ENCODE measurements at places on chromosomes 13 and 19.

- no peak for DNase-seq
These were observed at the start of gene LGI4 for GRCh38 chr19:35134601-35135242. LGI4 (minus strand) TSS chr19:35135059; CDS start chr19:35134680, 379 bp downstream.

- DNase-seq, result no peak
These were observed 1859.1 kb upstream of the PCDH20 start for GRCh38 chr13:63274772-63275171.

GRCh38 chr13:93151277-93151676 is 75.3 kb upstream of the GPC6 start:
- no peak for DNase-seq

- DNase-seq, result no peak
These were observed 78.9 kb upstream of the ZNF91 start for GRCh38 chr19:23474172-23474571.

- DNase-seq, result no peak
These were observed 36.8 kb upstream of the ATP11A start for GRCh38 chr13:112653071-112653470.

- no peak for DNase-seq
These were observed 12.3 kb upstream of the RASA3 start for GRCh38 chr13:114144606-114145244.

GRCh38 chr19:42475366-42475765 is 32.6 kb upstream of the CXCL17 start:
- DNase-seq, result no peak

GRCh38 chr13:110149036-110149435 is 157.9 kb downstream of the COL4A1 start:
- DNase-seq, result no peak

DNA sequence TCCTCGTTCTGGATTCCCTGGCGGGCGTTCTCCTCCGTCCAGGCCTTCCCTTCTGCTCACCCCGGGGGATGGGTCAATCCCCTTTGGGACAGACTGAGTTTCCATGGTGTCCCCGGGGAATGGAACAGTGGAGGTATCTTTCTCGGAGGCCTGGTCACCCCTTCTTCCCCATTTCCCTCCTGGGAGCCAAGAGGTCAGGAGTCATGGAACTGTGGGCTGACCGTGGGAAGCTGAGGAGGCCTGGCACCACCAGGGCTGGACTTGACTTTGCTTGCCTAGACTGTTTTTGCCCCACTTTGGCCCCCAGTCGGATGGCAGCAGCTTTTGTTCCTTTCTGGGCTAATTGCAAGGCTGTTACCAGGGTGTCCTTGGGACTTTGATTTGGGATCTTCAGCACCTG is 2.0 kb downstream of the NACC1 start:
- DNase-seq, result no peak

- DNase-seq, result no peak
These were observed 5.1 kb downstream of the PEX11G start for GRCh38 chr19:7483720-7484201.

- no peak for DNase-seq
These were observed 246.5 kb downstream of the DCT start for GRCh38 chr13:94232956-94233355.

GRCh38 chr19:6534451-6535093 is 3.7 kb downstream of the TNFSF9 start:
- DNase-seq, result no peak

DNA sequence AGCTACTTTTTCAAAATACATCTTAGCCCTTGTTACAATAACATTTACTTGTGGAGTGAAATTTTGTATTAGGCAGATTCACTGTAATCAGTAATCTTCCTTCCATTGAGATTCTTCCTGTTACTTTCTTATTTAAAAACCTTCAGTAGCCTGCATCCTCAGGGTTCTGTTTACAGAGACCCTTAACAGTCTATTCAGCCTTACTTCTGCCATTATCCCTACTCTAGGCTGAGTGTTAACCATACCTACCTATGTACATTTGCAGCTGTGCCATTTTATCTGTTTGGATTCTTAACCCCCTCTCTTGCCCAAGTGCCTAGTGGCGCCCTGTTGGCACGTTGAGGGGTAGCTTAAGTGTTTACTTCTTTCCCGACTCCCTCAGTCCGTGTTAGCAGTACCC is 71.9 kb downstream of the LRCH1 start:
- DNase-seq, result no peak

GRCh38 chr13:41220401-41220800 is 26.0 kb upstream of the KBTBD7 start:
- DNase-seq, result no peak

DNA sequence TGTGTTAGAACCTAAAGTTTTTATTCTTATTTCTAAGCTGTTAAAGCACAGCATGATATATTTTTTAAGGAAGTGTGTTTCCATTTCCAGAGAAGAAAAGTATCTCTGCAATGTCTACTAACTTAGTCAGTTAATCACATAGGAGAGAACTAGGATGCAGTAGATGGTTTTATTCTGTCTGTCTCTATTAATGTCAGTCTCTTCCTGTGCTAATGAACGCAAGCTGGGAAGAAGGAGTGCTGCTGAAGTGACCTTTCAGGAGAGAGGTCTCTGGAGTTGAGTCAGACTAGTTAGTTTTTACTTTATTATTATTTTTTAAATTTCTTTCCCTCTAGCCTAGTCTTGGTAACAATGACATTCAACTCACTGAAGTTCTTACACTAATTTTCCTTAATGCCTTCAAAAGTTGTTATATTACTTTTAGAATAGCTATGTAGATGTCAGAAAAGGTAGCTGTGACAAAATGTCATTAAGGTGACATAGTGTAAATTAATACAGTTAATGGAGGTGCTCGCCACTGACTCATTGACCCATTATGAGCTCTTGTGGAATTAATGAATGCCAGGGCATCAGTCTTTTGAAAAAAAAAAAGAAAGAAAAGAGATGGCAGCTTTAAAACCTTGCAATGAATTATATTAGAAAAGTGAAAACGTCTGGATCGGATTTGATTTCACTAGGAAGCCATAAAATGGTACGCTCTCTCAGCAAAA is 120.0 kb upstream of the MAB21L1 start:
- DNase-seq, result no peak

DNA sequence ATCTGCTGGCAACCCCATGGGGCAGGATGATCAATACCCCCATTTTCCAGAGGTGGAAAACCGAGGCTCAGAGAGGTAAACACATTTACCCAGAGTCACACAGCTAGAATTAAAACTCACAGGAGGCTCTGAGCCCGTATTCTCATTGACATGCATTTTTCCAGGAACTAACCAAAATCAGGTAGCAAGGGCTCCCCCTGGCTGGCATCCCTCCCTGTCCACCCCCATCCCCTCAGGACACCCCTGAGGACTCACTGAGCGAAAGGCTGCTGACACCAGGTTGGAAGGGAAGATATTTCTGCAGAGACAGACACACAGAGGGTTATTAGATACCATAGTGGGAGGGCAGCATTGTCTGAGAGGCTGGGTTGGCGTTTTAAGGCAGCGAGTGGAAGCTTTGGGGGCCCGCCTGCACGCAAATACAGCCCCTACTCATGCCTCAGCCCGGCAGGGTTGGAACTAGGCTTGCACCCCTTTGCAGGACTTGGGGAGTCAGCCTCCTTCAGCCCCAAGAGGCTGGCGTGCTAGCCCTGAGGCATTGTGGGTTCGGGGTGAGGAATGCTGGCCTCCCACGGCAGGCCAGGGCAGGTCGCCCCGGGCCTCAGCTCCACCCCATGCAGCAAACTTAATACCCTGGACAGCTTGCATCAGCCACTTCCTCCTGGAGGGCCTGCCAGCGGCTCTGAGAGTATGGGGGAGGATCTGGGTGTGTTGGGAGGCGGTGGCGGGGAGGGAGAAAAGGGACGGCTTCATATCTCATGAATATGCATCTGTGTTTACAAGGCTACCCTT is 3.9 kb downstream of the SLC1A5 start:
- DNase-seq, result no peak

DNA sequence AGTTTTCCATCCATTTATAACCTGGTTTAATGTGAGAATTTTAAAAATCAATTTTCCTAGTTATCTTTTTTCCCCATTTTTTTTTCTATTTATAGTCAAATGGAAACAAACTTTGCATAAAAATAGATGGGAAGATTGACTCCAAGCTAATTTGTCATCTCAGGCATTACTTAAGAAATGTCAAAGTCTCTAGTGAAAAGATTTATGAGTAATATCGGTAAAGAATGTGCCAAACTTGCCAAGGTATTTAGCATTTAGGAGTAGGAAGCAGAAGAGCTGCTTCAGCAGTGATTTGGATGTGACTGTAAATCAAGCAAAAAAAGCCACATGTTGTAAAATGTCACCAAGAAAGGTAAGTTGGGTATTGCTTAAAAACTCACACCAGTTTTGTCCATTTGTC is 108.6 kb downstream of the LACC1 start:
- no peak for DNase-seq

DNA sequence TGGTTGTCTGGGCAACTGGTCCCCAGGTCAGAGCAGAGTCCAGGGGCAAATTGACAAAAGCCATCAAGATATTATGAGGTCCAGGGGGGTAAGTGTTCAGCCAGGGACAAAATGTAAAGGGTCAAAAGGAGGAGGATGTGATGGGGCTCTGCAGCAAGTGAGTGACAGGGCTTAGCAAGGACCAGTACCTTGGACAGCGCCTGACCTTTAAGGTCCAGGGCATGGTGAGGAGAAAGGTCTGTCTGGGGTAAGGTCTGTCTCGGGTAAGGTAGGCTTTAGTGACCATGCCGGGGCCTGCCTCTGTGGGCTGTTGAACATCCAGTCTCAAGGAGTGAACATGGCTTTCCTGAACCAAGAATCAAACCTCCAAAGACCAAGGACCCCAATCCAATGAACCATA is 6.3 kb upstream of the ZNF358 start:
- no peak for DNase-seq

GRCh38 chr13:32107474-32107873 is 75.9 kb downstream of the FRY start:
- no peak for DNase-seq

DNA sequence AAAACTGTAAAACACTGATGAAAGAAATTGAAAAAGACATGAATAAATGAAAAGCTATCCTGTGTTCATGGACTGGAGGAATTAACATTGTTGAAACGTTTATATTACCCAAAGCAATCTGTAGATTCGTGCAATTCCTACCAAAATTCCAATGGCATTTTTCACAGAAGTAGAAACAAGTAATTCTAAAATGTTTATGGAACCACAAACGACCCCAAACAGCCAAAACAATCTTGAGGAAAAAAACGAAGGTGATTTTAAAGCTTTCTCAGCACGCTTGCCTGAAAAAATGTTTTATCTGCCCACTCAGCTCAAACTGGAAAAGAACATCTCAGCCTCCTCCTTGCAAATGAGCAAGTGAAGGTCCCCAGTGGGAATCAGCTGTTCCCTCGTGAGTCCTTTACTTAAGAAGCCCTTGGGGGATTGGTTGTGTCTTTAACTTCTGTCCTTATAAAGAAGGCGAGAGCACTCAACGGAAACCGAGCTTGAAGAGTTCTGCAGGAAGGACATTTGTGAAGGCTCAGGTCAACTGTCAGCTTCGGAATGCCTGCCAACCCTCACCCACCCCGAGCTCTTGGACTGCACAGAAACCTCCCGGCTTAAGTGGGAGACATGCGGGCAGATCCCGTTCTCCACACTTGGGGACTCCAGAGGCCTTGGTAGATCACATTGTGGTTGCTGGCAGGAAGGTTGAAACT is 256.0 kb upstream of the IRS2 start:
- no peak for DNase-seq

DNA sequence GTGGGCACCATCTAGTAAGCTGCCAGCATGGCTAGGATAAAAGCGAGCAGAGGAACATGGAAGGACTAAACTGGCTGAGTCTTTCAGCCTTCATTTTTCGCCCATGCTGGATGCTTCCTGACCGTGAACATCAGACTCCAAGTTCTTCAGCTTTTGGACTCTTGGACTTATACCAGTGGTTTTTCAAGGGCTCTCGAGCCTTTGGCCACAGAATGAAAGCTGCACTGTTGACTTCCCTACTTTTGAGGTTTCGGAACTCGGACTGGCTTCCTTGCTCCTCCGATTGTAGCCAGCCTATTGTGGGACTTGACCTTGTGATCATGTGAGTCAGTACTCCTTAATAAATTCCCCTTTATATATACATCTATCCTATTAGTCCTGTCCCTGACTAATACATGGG is 785.1 kb upstream of the SLITRK6 start:
- no peak for DNase-seq

- no peak for DNase-seq
These were observed 116.7 kb upstream of the FRY start for GRCh38 chr13:31914843-31915242.

- no peak for DNase-seq
These were observed 59.3 kb upstream of the ABCC4 start for GRCh38 chr13:95360464-95361097.

GRCh38 chr19:50909240-50910070 is 1.7 kb downstream of the KLK4 start:
- no peak for DNase-seq

GRCh38 chr13:40109351-40109844 is 453.9 kb downstream of the COG6 start:
- no peak for DNase-seq

DNA sequence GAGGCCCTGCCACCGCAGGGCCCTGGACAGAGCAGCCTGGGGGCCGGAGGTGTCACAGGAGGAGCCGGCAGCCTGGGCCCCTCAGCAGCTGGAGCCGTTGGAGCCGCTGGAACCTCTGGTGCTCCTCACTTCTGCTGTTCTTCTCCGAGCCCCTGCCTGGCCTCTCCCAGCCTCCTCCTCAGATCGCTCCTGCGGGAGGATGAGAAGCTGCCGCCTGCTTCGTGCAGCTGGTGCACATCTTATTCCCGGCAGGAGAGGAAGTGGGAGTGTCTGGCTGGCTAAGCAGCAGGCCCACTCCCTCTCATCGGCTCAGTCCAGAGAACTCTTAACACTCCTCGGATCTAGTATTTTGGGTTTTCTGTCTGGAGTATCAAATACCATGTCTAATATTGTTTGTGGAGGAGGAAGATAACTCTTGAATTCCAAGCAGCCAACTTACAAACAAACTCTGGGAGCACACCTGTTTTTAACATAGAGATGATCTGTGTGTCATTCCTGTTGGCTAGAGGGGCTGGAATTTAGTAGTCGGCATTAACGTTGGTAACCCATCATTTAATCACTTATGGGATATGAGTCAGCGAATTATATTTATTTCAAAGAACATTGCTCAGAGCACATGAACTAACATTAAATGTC is 37.1 kb upstream of the RNF113B start:
- DNase-seq, result no peak

DNA sequence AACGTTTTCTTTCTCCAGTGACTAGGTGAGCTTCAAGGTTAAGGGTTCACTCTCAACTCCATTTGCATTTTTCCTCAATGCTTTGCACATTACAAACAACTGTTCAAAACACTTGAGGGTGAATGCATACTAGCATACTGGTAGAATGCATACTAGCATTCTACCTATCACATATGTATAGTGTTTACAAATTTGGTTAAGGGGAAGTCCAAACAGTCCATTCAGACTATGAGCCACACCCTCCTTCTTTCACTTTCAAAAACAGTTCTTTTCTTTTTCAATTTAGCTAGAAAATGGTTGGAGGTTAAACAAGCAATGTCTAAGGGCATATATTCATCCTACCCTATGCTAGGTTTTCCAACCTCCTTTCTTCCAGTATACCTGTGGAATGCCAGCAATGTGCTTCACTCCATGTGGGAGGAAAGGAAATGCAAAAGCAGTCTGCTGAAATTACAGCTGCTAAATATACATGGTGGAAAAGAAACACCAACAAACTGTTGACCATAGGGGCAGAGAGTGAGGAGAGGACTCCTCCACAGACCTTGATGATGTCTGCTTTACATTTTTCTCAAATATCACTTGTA is 102.6 kb downstream of the DOCK9 start:
- no peak for DNase-seq
